ENCODE measurements at places on chromosomes 3 and 15.

GRCh38 chr3:141707741-141708203 is 30.3 kb upstream of the RNF7 start:
- no peak for DNase-seq

- DNase-seq: no peak
Observed at GRCh38 chr15:94383706-94384105, 152.3 kb downstream of the MCTP2 start.

DNA sequence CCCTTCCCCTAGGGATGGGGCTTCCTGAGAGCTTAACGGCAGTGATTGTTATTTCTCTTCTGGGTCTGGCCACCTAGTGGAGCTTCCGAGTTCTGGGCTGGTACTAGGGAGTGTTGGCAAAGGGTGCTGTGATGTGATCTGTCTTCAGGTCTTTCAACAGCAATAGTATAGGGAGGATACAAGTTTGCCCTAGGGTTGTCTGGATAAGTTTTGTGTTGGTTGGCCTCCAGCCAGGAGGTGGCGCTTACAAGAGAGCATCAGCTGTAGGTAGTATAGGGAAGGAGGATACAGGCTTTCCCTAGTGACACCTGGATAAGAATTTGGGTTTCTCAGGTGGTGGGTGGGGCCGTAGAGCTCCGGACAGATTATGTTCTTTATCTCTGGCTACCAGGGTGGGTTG is 19.2 kb upstream of the CPOX start:
- DNase-seq: no peak

- DNase-seq: peak; percentile 71
Observed at GRCh38 chr3:150925751-150926201, 20.5 kb upstream of the MINDY4B start.

GRCh38 chr15:68524753-68525584 is 53.8 kb upstream of the CORO2B start:
- DNase-seq: no peak

DNA sequence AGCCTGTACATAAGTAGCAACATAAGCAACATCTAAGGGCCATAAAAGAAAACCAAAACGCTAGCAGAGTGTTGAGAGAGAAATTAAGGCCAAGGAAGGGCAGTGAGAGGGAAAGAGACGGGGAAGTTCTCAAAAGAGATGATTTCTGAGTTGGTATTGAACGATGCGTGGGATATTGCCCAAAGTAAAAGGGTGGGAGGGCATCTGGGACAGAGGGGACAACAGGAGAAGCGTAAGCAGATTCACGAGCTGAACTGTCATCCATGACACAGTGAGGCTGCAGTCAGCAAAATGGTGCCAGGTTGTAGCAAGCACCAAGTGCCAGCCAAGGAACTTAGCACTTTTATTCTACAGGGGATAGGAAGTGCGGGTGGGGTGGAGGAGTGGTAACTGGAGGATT is 11.8 kb downstream of the NCEH1 start:
- no peak for DNase-seq

DNA sequence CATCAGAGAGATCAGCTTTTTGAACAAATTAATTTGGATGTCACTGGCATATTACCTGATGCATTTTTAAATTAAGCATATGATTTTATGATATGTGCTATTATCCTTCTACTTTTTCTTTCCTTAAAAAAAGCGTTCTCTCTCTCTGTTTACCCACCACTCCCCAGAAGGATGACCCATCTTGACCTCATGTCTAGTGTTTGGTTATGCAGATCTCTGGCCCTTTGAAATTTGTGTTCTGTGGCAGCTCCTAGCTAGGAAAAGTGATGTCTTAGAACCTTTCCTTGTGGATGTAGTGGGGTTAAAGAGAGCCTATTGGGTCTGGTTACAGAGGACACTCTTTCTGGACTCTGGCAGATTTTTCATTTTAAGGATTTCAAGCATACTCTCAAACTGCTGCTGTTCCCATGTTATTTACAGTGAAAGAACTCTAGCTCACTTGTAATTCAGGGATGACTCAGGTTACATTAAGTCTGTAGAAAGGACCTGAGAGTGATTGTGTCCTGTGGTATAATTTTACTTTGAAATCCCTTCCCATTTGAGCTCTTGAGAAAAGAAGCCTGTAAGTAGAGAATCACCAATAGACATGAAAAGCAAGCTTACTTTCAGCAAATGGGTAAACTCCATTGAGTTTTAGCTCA is 23.8 kb downstream of the ARHGEF26 start:
- DNase-seq: no peak

DNA sequence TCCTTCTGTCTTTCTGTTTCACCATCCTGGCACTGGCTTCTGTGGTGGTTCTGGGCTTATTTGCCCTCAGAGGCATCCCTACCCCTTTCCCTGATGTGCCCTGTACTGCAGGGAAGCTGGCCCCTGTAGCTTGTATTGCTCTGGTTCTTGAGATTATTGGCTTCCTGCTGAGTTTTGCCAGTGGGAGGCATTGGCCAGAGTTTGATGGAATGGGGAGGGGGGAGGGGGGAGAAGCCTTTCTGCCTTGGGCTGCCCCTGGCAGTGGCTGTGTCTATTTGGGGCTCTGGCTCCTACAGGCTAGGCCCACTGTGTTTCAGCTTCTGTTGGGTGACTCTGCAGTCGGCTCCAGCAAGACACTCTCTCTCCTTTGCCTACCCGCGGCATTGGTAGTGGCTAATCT is 41.6 kb upstream of the SEMA6D start:
- no peak for DNase-seq

DNA sequence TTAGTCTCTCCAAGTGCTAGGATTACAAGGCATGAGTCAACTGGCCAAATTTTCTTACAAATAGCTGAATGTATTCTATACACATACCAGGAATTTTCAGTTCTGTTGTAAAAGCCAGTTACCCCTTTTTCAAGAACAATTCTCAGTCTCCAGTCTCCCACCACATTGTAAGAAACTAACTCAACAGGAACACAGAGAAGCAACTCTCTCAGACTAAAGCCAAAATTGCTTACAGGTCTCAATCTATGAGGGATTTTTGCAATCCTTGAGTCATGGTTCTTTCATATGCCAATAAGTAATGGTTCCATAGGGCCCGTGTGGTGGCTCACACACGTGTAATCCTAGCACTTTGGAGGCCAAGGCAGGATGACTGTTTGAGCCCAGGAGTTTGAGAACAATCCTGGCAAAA is 8.5 kb downstream of the IP6K2 start:
- no peak for DNase-seq

GRCh38 chr3:113758389-113759024 is 11.7 kb downstream of the ATP6V1A start:
- DNase-seq: no peak

GRCh38 chr3:9809239-9809614 is 835 bp upstream of the TTLL3 start:
- DNase-seq: no peak

DNA sequence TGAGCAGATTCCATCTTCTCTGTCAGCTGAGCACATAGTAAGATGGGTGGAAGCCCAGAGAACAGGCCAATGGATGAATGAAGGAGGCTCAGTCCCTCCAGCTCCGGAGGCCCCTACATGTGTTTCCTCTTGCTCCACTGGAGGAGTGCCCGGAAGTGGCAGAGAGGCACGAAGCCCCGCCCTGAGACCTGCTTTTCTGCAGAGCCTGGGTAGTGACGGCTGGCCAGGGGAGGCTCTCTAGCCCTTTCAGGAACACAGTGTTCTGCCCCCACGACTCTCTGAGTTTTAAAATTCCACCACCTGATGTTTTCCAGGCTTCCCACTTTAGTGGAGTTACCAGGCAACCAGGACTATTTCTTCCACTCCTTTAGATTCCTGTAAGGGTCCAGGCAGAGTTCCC is 149.4 kb upstream of the SLC6A11 start:
- DNase-seq: no peak

- DNase-seq: no peak
Observed at GRCh38 chr3:12935023-12935860, 93.9 kb upstream of the RPL32 start.

GRCh38 chr3:133478624-133479023 is 78.8 kb downstream of the BFSP2 start:
- DNase-seq: no peak

- no peak for DNase-seq
Observed at GRCh38 chr3:143480344-143480743, 360.8 kb downstream of the CHST2 start.

DNA sequence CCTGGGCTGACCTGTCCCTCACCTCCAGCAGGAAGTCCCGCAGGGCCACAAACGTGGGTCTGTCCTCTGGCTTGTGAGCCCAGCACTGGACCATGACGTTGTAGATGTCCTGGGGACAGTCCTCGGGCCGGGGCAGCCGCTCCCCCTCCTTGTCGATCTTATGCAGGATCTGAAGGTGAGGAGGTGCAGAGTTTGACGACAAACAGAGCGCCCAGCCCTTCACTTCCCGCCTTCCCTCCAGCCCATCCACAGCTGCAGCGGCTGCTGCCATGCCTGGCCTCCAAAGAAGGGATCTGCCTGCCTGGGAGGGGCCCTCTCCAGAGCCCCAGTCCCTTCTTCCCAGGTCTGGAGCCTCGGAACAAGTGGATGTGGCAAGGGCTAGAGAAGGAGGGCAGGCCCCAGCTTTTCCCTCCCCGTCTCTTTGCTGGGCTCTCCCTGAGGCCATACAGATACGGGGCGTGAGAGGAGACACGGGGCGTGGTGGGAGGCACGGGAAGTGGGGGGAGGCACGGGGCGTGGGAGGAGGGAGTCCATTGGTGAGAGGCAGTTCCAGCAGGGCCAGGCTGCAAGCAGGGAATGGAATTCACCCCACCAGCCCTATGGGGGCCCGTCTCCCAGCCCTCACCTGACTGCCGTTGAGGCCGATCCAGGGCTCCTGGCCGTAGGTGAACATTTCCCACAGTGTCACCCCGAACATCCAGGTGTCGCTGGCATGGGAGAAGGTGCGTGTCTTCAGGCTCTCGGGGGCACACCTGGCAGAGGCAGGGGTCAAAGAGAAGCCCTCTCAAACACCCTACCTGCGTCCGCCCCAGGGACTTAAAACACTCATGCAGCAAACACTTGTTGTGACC is 29.7 kb downstream of the TNK2 start:
- no peak for DNase-seq

DNA sequence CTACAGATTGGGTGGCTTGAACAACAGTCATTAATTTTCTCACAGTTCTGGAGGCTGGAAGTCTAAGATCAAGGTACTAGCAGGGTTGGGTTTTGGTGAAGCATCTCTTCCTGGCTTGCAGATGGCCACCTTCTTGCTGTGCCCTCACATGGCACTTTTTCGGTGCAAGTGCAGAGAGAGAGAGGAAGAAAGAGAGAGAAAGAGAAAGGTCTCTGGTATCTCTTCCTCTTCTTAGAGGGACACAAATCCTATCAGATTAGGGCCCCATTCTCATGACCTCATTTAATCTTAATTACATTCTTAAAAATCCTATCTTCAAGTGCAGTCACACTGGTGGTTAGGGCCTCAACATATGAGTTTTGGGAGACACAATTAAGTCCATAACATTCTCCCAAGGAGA is 167.1 kb downstream of the NFKBIZ start:
- DNase-seq: no peak

- no peak for DNase-seq
Observed at GRCh38 chr3:55333046-55333445, 154.1 kb downstream of the WNT5A start.

DNA sequence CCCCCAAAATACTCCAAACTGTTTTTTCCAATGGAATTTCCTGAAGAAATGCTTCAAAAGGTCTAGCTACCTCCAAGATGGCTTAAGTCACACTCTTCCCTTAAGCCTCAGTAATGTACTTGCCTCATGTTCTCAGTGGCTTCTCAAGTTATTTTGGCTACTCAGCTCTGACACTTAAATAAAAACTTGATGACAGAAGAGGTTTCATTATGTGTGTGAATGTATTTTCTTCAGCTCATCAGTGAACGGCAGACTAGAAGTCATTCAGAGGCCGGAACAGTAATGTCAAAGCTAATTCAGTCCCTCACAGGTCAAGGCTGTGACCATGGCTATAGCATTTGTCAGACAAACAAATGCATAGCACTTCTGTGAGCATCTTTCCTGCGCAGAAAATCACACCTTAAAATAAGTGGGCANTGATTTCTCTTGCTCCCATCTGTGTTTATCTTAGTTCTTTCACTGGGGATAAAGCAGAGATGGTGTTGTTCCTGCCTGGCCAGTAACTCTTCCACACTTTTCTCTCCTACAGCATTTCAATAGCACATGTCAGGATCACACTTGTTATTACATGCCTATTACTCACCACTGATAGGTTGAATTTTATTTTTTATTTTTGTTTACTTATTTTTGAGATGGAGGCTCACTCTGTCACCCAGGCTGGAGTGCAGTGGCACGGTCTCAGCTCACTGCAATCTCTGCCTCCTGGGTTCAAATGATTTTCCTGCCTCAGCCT is 68.5 kb upstream of the PLCL2 start:
- peak; percentile 40 for DNase-seq

- DNase-seq: no peak
Observed at GRCh38 chr3:14837186-14837877, 18.6 kb downstream of the FGD5 start.
